Inflammatory macrophage treated with lipopolysaccharide for 4 hours (primary cell): ENCODE measurements at places on chromosomes 2 and 18.

- peak; percentile 63 for DNase-seq
Observed at GRCh38 chr18:3605954-3606443, 156.0 kb downstream of the TGIF1 start.

- DNase-seq = no peak
Observed at GRCh38 chr18:22009242-22009641, 160.1 kb upstream of the GATA6 start.

DNA sequence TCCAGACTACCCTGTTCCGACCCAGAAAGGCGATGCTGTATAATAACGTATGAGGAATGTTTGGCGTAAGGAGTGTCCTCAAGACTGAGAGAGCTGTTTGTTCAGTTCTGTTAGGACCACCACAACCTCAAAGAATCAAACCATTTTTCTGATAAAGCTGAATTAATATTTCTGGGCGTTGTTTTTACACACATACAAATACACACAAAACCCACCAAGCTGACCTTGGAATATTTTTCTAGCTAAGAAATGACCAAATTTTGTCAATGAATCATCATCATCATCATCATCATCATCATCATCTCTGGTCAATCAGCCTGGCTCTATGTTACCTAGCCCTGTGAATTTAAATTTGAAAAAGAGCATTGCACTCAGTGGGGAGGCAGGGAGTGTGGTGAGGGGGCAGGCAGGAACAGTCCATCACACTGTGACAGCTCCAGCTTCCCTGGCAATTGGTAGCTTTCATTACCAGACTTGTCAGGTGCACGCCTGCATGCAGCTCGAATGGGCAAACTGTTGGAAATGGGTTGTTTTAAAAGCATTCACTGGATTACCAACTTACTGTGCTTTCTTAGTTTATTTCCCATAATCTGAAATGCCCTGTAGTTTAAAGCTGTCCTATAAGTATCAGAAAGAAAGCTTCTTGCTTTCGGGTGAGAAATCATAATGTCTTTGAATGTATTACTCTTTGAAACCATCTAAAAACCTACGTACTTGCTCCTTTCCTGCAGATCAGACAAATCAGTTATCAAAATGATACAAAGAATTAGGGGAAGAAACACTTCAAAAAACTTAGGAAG is 6.9 kb upstream of the POU3F3 start:
- DNase-seq = no peak

GRCh38 chr2:25232248-25232825 is 64.0 kb upstream of the POMC start:
- DNase-seq = no peak

DNA sequence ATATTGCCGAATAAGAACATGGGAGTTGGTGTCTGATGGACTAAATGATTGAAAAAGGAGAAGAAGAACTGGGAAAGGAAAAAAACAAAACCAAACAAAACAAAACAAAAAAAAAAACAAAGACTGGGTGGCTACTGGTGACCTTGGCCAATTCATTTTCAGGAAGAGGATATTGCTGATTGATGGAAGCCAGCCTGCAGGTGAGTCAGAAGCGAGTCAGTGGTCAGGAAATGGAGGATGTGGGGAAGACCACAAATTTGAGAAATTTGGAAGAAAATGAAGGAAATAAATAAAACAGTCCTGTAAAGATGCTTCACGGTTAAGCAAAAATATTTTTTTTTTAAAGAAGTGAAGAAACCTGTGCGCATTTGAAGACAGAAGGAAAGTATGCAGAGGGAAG is 296.9 kb downstream of the ZNF521 start:
- DNase-seq = no peak

DNA sequence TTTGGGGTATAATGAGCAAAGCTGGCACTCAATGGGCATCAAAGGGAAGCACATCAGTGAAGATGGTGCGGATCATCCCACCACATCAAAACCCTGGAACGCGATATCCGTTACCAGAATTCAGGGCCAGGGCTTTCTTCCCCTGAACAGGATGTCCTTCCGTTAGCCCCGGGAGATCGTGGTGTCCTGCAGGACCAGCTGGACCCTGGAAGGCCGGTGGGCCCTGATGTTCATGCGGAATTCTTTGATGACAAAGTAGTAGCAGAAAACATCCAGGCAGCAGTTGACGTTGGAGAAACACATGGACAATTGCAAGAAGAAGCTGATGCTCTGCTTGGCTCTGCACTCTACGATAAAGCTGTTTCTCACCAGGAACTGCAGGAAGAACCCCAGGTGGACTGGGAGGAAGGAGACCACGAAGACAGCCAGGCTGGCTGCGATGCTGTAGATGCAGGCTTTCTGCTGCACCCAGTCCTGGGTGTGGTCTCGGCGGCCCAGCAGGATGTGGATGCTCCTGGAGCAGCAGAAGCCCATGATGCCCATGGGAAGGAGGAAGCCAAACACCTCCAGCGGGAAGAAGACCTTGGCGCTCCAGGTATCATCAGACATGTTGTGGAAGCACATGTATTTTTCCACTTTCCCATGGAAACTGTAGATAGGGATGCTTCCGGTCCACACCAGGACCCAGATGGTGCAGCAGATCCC is 15.0 kb downstream of the GPR55 start:
- no peak for DNase-seq

GRCh38 chr2:50720697-50721315 is 311.1 kb downstream of the NRXN1 start:
- DNase-seq = no peak

DNA sequence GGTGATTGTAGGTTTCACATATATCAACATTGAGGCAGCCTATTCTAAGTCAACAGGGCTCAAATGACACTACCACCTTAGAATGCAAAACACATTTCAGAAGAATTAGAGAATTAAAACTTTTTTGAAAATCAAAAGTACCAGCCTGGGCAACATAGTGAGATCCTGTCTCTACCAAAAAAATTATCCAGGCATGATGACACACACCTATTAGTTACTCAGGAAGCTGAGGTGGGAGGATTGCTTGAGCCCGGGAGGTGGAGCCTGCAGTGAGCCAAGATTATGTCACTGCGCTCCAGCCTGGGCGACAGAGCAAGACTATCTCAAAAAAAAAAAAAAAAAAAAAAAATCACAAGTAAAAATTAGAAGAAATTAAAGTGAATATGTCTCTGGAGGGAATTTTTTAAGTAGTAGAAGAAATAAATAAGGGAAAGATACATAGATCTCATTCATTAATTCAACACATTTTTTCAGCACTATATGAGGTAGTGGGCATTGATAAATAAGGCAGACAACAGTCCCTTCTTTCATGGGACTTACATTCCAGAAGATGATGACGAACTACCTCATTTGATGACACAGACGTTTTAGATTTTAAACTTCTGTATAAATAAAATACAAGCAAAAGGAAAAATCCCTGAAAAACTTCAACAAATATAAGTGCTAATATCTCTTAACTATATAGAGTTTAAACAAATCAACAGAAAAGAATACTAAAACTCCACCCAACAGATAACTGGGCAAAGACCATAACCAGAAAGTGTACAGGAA is 42.3 kb downstream of the STPG4 start:
- DNase-seq = no peak

- DNase-seq = no peak
Observed at GRCh38 chr2:239152916-239153305, 247.9 kb downstream of the HDAC4 start.

GRCh38 chr18:23487738-23488570 is 15.4 kb upstream of the RMC1 start:
- peak; percentile 49 for DNase-seq

GRCh38 chr2:145875016-145875415 is 1355.1 kb upstream of the ZEB2 start:
- no peak for DNase-seq

- no peak for DNase-seq
Observed at GRCh38 chr18:21571772-21572171, 28.7 kb downstream of the ESCO1 start.

DNA sequence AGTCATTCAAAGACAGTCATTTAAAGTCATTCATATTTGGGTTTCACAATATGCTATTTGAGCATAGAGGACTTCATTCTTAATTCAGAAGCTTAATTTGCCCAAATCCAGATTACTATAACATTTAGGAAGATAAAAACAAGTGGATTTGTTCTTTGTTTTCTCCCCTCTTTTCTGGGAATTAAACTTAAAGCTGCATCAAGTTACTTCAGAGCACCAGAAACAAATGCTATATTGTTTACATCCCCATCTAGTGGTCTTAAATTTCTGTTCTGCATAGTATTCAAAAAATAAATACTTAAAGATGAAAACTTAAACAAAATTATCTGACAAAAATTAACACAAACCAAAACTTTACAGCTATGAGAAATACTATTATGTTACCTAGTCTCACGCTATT is 34.7 kb upstream of the MARCHF7 start:
- DNase-seq = peak; percentile 27

DNA sequence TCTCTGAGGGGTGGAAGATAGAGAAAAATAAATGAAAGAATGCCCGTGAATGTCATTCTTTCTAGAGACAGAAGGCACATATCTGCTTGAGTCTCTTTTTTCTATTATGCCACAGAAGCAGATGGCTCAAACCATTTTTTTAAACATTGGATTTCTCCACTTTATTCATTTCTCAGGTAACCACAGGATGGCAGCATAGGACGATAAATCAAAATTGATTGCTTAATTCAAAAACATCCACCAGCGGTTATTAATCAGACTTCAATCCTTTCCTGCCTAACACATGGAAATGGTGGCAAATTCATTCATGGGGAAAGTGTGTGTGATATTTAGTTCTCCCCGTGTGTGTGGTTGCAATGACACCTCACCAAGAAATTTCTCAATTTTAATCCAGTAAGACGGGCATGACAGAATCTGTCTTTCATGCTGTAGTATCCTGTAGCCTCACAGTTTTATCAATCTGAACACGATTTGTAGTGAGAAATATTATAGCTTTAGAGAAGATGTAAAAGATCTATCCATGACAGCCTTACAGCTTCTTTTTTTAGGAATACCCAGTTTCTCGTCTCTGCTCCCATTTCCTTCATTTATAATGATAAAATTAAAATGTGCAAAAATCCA is 72.2 kb downstream of the DSC3 start:
- peak; percentile 10 for DNase-seq
